ENCODE measurements at places on chromosomes 12 and 14.

DNA sequence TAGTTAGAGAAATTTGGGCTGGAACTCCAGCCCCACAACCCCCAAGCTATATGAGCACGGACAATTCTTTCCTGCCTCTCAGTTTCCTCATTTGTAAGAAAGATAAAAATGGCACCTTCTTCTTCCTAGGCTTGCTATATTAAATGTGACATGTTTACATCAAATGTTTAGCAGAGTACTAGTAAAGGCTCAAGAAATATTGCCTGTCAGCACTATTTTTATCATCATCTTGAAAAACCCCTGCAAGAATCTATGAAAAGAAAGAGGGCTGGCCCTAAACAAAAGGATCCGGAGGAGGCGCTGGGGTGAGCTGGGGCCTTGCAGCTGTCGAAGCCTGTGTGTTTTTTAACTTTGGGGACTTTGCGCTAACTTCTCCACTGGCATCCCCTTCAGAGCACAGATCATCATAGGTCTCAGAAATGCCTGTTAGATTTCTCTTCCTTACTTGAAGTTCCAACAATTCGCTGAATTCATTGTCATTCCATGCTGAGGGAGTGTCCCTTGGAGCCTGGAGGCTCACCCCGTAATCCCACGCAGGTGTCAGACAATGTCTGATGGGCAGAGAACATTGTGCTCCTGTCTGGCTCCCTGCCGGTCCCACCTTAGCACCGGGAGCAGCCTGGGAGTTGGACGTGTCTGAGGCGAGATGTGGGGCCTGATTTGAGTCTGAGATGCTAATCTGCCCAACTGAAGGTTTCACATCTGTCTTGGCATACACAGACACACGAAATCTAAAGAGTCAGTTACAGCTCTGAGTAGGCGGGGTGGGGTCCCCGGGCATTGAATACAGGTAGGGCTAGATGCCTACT lies 206.8 kb downstream of the NUAK1 start:
- no peak for DNase-seq

DNA sequence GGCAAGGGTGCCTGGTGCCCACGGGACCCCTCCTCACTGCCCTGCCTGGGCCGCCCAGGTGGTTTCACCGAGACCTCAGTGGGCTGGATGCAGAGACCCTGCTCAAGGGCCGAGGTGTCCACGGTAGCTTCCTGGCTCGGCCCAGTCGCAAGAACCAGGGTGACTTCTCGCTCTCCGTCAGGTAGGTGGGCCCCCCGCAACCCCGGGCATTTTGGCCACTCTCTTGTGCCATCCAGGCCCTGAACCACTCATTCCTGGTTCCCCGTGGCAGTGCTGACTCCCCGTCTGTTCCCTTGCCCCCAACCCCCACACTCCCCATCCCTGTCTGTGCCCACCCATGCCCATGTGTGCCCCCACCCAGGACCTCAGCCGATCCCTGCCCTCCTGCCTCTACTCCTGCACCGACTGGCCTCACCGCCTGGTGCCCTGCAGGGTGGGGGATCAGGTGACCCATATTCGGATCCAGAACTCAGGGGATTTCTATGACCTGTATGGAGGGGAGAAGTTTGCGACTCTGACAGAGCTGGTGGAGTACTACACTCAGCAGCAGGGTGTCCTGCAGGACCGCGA lies 480 bp downstream of the PTPN6 start:
- no peak for DNase-seq

DNA sequence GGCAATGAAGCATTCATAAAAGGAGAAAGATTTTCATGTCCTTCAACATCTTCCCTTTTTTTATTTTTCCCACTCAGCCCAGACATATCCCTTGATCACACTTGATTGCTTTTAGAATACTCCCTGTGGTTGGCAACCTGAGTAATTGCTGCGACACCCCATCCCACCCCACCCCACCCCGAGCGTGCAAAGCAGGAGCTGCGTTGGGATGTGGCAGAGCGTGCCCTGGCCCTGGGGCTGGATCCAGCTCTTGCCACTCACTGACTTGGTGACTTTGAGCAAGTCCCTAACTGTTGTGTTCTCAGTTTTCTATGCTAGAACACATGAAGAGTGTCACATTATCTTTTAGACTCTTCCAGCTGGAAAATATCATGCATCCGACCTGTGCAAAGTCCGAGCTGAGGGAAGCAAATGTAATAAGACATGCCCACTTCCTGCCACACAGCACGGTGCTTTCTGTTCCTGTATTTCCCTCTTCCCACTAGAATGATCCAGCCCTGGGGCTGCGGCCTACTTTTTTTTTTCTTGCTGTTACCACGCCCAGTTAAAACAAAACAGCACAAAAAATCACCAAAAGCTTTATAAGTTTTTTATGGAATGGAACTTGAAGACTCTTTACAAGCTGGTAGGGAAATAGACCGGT lies 4.0 kb downstream of the ASCL4 start:
- DNase-seq: no peak

DNA sequence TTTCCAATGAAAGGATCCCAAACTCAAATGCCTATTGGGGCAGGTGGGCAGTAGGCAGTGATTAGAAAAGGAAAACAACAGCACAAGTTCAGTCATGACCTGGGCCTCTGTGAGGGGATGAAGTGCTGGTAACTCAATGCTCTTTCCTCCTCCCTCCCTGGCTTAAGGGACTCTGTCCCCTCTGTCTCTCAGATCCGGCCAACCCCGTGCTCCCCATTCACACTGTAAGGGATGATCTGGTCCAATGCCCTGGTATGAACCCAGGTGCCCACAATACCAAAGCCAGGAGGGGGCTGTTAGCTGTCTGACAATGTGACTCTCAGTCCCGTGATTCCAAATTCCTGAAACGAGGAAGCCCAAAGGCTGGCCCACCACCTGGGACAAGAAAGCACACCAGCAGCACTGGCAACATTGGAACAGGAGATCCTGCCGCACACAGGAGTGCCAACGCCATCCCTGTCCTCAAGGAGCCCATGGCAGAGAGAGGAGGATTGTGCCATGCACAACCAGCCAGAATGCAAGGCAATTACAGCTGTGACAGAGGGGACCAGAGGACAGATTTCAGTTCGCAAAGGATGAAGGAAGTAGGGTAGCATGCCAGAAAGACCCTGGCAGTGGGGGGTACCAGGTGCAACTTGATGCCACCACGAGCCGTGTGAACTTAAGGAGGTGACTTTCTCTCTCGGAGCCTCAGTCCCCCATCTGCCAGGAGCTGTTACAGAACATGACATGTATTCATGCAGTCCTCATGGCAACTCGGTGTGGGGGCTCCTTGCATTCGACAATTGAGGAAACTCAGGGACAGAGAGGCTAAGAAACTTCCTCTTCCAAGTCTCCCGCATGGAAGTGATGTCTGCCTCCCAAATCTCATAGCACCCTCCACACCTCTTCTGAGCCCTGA lies 37.6 kb downstream of the SERPINA3 start:
- no peak for DNase-seq

GRCh38 chr14:75156901-75157300 lies 19.5 kb downstream of the TMED10 start:
- no peak for DNase-seq

- DNase-seq: peak; percentile 6
Measured at GRCh38 chr12:4700621-4701026, 19.6 kb upstream of the GALNT8 start.

DNA sequence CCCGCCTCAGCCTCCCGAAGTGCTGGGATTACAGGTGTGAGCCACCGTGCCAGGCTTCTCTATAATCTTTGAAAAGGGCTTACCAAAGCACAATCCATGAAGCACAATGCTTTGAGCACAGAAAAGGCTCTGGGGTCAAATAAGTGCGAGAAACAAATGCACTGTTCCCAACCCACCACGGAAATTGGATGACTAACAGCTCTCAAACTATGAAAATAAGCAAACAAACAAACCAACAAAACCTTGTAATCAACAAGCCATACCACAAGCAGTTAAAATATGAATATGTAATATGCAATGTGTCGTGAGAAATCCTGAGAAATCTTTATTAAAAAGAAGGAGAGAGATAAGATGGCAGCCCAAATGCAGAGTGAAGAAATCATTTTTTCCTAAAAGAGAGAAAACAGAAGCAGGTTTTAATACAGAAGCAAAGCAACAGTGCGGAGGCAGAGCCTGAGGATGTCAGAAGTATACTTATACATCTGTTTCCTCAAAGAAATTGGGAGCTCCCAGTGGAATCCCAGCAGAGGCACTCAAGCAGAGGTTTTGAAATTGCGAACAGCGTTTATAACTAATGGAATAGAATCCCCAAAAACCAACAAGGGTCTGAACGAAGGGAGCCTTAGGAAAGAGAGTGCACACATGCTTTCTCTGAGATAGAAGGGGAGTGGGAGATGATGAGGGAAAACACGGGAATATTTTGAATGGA lies 17.1 kb downstream of the SMCO2 start:
- DNase-seq: no peak

DNA sequence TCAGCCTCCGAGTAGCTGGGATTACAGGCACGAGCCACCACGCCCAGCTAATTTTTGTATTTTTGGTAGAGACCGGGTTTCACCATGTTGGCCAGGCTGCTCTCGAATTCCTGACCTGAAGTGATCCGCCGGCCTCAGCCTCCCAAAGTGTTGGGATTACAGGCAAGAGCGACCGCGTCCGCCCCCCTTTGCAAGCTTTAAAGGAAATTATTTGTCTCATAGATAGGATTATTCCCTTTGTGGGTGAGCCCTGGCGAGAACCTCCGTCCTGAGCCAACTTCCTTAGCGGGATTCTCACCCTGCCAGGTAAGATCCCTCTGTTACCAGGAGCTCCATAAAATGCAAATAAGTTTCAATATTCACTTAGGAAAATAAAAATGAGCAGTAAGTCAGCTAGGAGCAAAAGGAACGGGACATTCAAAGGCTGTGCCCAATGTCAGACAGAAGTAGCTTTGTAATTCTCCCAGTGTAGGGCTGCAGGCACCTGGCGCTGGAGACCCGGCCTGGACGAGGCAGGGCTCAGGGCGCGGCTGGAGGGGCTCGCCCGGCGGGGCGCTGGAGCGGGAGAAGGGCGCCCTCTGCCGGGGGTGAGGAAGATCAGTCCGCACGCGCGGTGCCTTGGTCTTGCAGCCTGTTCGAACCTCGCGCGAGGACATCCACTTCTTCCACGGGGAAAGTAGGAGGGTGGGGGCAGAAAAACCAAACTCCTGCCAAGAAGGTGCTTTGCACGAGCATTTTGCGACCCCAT lies 47.2 kb upstream of the PLXNC1 start:
- DNase-seq: peak; percentile 55

DNA sequence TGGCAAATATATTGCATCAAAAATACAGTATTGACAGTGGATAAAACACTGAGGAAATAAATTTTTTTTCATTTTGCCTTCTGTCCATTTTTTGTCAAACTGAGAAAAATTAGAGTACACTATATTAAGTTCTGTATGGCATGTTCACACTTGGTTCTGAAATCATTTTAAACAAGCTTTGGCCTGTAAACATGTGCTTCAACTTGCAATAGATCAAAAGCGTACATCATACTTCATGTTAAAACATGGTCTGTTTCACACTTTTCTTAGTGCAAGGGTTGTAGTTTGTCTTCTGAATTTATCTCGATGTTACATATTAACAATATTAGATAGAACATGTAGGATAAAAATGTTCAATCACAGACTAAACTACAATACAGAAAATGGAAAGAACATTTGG lies 208.0 kb downstream of the PCNX1 start:
- no peak for DNase-seq

- peak; percentile 19 for DNase-seq
Measured at GRCh38 chr12:132533584-132533958, 43.6 kb downstream of the FBRSL1 start.

GRCh38 chr12:65205886-65206285 lies 36.5 kb downstream of the LEMD3 start:
- no peak for DNase-seq

DNA sequence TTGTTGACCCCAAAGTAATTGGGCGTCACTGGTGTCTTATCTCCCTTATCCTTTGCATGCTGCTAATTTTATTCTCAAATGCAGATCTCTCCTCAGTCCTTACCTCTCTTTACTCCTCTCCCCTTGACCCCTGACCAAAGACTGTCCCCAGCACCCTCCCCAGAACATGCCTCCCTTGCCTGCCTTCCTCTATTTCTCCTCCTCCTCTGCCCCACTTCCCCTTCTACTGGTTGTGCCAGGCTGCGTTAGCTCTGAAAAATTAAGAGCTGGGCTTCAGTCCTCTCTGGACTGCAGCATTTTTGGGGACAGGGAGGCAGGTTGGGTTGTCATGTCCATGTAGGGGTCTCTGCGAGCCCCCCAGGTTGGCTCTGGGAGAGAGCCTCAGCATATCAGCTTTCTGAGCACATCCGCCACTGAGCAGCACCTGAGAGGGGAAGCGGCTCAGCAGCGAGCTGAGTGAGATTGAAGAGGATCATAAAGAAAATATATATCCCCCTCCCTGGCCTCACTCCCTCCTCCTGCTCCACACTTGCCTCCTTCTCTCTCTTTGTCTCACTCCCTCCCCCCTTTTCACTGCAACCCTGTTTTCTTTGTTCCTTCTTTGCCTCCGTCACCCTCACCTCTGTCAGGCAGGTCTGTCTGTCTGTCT lies 6.4 kb upstream of the CISTR start:
- no peak for DNase-seq

DNA sequence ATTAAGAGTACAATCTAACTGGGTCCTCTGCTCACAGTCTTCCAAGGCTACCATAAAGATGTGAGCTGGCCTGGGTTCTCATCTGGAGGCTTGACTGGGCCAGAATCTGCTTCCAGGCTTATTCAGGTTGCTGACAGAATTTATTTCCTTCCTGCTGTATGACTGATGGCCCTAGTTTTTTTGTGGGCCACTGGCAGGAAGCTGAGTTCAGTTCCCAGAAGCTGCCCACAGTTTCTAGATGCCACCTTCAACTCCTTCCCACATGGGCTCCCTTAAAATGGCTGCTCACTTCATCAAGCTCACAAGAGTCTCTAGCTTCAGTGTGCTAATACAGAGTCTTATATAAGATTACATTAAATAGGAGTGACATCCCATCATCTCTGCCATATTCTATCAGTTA lies 121.7 kb upstream of the CAND1 start:
- no peak for DNase-seq

- no peak for DNase-seq
Measured at GRCh38 chr14:103668117-103668516, 39.1 kb downstream of the KLC1 start.

DNA sequence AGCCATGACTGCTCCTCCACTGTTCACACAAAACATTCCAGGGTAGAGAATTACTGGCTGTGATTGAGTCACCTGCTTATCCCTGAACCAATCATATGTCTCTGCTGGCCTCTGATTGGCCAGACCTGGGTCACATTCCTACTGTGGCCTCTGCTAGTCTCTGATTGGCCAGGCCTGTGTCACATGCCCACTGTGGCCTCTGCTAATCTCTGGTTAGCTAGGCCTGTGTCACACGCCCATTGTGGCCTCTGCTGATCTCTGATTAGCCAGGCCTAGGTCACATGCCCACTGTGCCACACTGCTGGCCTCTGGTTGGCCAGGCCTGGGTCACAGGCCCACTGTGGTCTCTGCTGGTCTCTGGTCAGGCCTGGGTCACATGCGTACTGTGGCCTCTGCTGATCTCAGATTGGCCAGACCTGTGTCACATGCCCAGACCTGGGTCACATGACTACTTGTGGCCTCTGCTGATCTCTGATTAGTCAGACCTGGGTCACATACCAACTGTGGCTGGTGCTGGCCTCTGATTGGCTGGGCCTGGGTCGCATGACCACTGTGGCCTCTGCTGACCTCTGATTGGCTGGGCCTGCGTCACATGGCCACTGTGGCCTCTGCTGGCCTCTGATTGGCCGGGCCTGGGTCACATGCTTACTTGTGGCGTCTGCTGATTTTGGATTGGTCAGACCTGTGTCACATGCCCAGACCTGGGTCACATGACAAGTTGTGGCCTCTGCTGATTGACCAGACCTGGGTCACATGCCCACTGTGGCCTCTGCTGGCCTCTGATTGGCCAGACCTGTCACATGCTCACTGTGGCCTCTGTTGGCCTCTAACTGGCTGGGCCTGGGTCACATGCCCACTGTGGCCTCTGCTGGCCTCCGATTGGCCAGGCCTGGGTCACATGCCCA lies 251.6 kb downstream of the SLC15A4 start:
- peak; percentile 13 for DNase-seq
